ENCODE measurements at places on chromosomes 3 and 15.

DNA sequence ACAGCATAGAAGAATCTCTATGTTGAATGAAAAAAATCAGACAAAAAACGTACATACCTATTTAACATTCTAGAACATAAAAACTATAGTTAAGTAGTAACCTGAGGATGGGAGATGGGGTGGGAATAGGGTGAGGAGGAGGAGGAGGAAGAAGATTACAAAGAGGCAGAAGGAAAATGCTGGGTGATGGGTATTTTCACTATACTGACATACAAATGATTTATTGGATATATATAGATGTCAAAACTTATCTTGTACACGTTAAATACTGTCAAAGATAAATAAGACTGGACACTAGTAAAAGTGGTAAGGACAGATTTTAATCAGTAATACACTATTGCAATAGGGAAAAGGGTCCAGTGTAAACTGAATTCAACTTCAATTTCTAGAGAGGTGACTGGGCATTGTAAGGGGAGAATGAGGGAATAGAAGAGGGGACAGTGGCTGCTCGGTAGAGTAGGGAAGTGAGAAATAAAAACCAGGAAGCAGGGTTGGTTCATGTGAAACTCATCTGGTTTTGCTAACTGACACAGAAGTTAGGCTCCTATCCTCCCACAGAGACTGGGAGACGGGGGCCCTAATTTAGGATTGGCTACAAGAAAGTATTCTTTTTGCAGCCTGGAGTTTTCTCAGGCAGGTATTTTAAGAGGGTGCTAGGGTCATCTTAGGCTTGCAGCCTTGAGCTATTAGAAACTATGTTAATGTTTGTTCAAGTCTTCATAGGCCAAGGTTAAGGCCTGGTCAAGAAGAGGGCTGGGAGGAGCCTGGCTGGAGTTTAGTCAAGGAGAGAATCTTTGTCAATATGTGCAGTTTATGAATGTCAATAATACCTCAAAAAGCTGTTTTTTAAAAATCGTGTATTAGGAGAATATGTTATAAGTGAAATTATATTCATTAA is 15.0 kb upstream of the C15orf61 start:
- no peak for DNase-seq

GRCh38 chr3:171184372-171184771 is 157.9 kb upstream of the SLC2A2 start:
- DNase-seq, result no peak

DNA sequence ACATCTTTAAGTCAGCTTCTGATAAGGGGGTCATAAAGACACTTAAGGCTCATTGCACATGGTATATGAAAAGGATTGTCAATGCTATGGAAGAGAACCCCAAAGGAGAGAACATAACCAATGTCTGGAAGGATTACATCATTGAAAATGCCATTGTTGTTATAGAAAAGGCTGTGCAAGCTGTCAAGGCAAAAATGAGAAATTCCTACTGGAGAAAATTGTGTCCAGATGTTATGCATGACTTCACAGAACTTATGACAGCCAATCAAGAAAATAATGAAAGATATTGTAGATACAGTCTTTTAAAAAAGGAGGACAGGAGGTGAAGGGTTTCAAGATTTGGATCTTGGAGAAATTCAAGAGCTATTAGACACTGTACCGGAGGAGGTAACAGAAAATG is 96.3 kb upstream of the MBNL1 start:
- no peak for DNase-seq

- DNase-seq, result no peak
Measured at GRCh38 chr15:48472756-48473155, 141.5 kb downstream of the DUT start.

- peak; percentile 74 for DNase-seq
Measured at GRCh38 chr3:52436500-52437149, 8.3 kb downstream of the SEMA3G start.

DNA sequence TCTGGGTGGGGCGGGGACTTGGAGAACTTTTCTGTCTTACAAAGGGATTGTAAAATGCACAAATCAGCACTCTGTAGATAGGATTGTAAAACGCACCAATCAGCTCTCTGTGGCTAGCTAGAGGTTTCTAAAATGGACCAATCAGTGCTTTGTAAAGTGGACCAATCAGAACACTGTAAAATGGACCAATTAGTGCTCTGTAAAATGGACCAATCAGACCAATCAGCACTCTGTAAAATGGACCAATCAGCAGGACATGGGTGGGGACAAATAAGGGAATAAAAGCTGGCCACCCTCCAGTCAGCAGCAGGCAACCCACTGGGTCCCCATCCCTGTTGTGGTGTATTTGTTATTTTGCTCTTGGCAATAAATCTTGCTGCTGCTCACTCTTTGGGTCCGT is 77.7 kb downstream of the KLF13 start:
- no peak for DNase-seq
